Activated naive CD4-positive, alpha-beta T cell (primary cell): ENCODE measurements at places on chromosomes 5 and 9.

DNA sequence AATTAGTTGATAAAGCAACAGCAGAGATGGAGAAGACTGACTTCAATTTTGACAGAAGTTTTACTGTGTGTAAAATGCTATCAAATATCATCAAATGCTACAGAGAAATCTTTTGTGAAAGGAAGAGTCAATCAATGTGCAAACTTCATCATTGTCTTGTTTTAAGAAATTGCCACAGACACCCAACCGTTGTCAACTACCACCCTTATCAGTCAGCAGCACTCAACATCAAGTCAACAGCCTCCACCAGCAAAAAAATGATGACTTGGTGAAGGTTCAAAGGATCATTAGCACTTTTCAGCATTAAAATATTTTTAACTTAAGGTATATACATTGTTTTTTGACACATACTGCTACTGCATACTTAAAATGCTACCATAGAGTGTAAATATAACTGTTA, 888.8 kb downstream of the CDH18 start:
- DNase-seq, result no peak

- no peak for DNase-seq
Measured at GRCh38 chr5:91207248-91207647, 175.9 kb downstream of the ARRDC3 start.

- no peak for DNase-seq
Measured at GRCh38 chr5:123429993-123430392, 6.8 kb upstream of the CEP120 start.

GRCh38 chr9:21414220-21414940, 5.5 kb downstream of the IFNA8 start:
- no peak for DNase-seq

GRCh38 chr5:109681763-109682162, 8.0 kb upstream of the MAN2A1 start:
- no peak for DNase-seq

GRCh38 chr9:129422032-129422842, 198.7 kb downstream of the C9orf50 start:
- no peak for DNase-seq

- DNase-seq, result no peak
Measured at GRCh38 chr9:126927419-126927818, 12.8 kb downstream of the RALGPS1 start.

DNA sequence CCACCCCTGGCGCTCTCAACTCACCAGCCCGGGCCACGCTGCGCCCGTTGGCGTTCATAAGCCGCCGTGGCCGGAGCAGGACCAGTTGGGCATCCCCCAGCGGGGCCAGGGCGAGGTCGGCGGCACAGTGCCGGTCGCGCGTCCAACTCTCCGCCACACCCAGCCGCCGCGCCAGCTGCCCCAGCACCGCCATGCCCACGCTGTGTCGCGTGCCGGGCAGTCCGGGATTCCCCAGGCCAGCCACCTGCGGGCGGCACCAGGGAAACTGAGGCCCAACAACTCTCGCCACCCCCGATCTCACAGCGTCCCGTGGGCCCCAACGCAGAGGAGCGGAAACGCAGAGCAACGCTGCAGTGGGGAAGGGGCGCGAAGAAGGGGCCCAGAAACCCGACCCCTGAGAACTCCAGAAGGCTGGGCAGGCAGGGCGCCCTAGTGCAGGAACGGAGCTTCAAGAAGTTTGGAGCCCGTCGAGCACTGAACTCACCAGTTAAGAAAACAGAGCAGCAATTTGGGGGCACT, 453 bp downstream of the PTRH1 start:
- DNase-seq, result no peak

GRCh38 chr9:91302831-91303230, 58.9 kb downstream of the AUH start:
- DNase-seq, result no peak

- DNase-seq, result no peak
Measured at GRCh38 chr5:143721925-143722324, 90.0 kb upstream of the HMHB1 start.

- no peak for DNase-seq
Measured at GRCh38 chr9:100466171-100466828, 6.6 kb upstream of the TMEFF1 start.

GRCh38 chr9:4538621-4539020, 48.4 kb downstream of the SLC1A1 start:
- no peak for DNase-seq

GRCh38 chr9:82456642-82457041, 468.1 kb downstream of the SPATA31D1 start:
- no peak for DNase-seq

DNA sequence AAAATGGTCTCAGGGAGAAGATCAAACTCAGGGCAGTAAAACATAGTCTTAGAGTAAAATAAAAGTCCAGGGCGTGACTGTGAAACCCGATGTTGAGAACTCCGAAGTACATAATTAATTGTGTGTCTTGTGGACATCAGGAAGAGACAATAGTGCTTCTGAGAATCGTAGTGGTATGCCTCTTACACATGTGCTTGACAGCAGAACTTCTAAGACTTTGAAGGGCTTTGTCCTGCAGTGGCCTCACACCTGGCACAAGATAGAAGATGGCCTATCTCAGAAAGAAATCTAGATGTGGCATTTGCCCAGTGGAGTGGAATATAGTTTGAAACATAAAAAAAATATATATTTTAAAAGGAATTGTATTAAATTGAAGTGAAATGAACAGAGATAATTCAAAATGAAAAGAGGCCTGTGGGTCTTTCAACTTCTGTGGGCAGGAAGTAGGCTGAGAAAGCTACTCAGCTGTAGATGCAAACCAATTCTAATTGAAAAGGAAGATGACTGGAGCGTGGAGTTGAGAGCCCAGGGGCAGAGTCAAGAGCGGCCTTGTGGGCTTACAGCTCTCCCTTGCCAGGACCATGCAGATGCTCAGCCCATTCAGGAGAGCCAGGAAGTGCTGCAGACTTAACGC, 468.4 kb downstream of the KDM4C start:
- DNase-seq, result no peak

- DNase-seq, result no peak
Measured at GRCh38 chr9:33331377-33331891, 41.1 kb downstream of the NFX1 start.

GRCh38 chr5:175354964-175355363, 89.0 kb downstream of the DRD1 start:
- no peak for DNase-seq

- DNase-seq, result no peak
Measured at GRCh38 chr9:105681313-105681712, 13.0 kb upstream of the TMEM38B start.
